ENCODE measurements at places on chromosomes 1 and 21.

GRCh38 chr1:230279583-230279945 lies 146.6 kb downstream of the PGBD5 start:
- DNase-seq: no peak

- DNase-seq: no peak
Observed at GRCh38 chr1:161902182-161902581, 121.5 kb downstream of the OLFML2B start.

DNA sequence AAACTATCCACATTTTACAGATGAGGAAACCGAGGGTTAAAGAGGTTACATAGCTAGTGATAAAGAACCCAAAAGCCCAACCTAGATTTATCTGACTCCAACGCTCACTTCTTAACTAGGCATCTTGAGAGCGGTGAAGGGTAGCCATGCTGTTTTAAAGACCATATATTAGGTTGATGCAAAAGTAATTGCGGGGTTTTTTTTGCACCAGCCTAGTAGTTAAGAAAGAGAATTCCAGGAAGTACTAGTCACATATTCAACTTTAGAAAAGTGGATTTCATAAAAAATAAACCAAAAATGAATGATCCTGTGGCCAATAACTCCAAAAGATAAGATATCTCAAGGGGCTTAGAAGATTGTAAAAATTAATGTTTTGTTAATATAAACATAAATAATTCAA lies 162.1 kb downstream of the GLUL start:
- no peak for DNase-seq

DNA sequence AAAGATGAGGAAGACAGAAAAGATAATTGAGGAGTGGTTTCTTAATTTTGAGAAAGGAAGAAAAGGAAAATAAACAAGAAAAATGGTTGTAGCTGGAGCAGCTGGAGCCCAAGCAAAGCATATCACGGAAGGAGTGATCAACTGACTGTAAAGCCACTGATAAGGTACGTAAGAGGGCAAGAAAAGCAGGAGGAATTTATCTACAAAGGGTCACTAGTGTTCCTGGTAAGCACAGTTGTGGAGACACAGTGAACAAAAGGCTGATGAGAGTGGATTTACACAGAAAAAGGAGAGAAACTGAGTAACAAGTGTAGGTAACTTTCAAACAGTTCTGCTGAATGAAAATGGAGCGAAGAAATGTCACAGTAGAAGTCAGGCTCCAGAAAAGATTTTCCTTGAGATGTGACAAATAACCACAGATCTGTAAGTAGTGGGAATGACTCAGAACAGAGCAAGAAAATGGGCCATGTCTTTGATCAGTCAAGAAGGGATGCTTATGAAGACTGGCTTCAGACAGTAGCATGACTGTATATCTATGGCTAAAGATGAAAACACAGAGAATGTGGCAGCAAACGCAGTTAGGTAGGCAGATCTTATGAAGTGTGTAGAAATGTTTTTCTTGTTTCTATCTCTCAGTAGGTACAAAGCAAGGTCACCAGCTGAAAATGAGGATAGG lies 45.6 kb upstream of the RBM34 start:
- DNase-seq: no peak

- no peak for DNase-seq
Observed at GRCh38 chr1:202622388-202622787, 87.9 kb downstream of the SYT2 start.

DNA sequence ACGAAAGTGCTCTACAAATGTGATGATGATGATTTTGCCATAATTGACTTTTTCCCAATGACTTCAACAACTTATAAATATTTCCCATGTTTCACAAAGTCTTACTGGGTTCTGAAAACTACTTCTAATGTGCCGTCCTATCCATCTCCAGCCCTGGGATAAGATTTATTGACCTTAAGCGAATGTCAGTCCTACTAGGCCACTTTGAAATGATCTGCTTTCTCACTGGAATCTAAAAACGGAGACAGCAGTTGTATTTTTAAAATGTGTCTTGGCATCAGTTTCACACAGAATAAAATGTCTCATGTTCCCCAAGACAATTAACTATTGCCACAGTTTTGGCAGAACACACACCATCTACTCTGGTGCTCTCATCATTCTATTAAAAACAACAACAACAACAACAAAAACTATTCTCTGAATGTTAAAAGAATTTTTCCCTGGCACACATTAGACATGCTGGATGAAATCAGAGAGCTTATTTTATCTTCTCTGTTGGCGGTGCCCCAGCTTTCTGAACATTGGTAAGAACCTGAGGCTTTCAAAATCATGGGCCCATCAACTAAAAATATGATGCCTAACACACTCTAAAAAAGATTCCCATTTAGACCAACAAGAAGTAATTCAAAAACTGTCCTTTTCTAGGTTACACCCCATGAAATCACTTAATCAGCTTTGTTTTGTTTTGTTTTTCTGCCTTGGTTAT lies 23.1 kb upstream of the DNASE2B start:
- no peak for DNase-seq

- no peak for DNase-seq
Observed at GRCh38 chr1:116415699-116416533, 42.9 kb downstream of the ATP1A1 start.

GRCh38 chr1:85133565-85134159 lies 67.2 kb downstream of the SYDE2 start:
- DNase-seq: no peak

GRCh38 chr1:160346463-160346862 lies 3.3 kb downstream of the NCSTN start:
- DNase-seq: no peak

DNA sequence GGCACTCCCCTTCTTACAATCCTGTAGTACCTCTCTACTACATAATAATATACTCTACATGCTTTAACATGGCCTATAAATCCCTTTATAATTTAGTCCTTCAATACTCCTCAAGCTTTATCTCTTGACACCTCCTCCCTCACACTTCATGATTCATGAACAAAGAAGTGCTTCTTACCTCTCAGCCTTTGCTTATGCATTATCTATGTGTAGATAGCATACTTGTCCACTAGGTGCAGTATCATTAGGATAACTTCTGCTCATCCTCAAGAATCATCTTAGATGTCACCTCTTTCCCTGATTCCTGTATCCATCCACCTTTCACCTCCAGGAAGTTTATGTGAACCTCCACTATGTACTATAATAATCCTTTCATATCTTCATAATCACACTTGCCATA lies 74.4 kb downstream of the COL24A1 start:
- no peak for DNase-seq

GRCh38 chr1:78840453-78841271 lies 165.9 kb downstream of the ADGRL4 start:
- DNase-seq: no peak

GRCh38 chr21:42319851-42320572 lies 4.8 kb upstream of the TFF3 start:
- DNase-seq: no peak

DNA sequence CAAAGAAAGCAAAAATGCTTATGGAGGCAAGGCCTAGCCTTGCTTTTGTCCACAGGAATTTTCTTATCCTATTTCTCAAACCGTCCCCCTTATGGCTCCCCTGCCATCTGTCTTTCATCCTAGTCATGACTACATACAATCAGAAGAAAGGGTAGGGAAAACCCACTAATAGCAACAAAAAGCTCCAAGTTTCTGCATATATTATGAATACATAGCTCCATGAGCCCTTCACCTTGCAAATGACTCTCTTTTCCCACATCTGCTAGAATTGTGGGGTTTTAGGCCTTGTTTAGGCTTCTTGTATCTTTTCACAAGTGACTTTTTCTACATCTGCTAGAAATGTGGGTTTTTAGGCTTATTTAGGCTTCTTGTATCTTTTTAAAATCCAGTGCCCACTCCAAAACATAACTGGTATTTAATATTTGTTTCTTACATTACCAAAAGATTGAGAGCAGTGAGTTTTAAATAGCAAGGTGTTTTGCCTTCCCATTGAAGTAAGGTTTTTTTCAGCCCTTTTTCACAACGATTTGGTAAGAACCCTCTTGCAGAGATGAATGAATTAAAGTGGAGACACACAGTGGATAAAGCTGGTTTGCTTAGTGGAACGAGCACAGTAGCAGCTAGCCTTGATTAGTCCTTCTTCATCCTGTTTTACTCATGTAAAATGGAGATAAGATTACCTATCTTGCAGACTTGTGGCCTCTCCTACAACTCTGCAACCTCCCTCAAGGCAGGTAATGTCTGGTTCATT lies 4.4 kb downstream of the GADD45A start:
- no peak for DNase-seq

DNA sequence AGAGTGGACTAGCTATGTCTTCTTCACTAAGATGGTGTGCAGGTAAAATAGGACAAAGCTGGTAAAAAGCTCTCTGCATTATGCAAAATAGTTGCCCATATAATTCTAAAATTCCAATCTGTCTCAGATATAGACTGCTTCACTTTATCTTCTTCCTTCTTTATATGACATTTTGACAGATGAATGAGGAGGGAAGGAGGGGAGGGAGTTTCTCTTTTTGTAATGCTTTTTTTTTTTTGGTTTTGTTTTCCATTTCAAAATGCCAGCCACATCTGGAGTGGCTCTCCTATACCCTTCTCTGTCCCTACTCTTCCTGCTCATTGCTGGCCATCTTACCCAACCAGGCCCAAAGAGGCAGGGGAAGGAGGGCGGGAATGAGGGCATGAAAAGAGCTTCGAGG lies 24.2 kb upstream of the JUN start:
- DNase-seq: no peak

GRCh38 chr1:108719656-108720435 lies 7.1 kb downstream of the FNDC7 start:
- DNase-seq: no peak

DNA sequence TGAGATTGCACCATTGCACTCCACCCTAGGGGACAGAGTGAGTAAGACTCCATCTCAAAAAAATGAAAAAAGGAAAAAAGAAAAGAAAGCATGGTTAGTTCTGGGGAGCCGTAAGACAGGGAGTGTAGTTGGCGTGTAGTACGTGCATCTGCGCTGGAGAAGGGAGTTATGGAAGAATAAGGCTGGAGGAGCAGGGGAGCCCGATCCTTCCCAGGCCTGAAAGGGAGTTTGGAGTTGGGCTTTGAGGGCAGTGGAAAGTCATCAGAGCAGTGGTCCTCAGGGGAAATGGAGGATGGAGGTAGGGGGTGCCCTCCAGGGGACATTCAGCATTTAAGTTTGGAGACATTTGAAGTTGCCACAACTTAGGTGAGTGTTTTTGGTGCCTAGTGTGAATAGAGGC lies 11.3 kb upstream of the TMEM201 start:
- no peak for DNase-seq

DNA sequence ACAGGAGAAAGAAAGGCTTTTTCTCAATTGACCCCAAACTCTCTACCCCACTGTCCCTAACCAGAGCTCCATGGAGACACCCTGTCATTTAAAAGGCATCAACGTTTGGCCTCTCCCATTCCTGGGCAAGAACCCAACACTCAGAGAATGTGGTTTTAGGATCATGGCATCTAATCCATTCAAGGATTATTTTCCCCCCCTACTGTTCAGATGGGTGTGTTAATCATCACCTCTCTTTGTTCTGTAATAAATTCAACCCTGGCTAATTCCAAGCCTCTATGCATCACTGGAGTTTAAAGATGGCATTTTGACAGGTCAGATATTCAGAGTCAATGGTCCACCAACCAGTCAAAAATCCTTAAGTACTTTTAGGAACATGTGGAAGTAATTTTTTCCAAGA lies 42.7 kb downstream of the TBX15 start:
- no peak for DNase-seq

DNA sequence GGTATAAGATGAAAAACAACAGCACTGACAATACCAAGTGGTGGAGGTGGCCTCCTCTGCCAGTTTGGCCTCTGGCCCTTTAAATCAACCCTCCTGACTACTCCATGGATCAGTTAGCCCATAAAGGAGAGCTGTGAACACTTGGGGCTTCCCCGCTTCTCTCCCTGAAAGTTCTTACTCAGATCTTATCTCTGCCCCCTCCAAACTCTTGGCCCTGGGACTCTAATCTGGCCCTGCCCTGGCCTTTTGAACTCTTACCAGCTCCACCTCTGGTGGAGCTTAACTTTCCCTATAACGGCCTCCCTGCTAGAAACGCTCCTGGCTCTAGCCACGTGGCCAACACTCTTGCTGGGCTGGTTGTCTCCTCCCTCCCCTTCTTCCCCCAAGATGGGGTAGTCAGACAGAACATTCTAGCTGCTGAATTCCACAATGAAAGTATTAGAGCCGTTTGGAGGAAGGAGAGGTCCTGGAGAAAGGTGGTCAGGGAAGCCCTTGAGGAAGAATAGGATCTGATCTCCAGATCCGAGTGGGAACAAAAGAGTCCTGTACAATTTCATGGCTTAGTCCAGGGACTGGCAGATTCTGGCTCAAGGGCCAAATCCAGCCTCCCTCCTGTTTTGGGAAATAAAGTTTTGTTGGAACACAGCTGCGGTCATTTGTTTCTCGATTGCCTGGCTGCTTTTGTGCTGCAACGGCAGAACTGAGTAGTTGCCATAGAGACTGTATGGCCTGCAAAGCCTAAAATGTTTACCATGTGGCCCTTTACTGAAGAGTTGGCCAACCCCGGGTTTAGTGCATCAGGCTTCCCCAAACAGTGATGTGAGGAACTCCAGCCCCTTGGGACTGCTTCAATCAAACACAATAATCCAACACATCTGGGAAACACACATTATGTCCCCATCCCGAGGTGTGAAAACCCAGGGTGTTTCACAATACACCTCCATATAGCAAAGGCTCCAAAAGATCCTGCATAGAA lies 9.5 kb upstream of the PIGR start:
- DNase-seq: no peak

- DNase-seq: no peak
Observed at GRCh38 chr1:38672692-38673091, 186.9 kb downstream of the RRAGC start.

DNA sequence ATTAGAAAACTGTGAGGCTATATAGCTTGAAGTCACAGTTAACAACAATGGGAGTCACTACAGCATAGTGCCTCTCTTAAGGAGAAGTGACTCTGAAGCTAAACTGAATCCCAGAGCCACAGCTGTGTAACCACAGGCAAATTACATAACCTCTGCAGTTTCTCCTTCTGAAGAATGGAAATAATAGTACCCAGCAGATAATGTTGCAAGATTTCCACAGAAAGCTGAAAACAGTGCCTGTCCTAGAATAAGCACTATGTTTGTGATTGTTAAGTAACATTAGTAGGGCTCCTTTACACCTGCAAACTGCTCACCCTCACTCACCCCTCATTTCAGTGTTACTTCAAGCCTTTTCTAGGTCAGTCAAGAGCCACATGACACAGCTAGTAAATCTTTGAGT lies 886.7 kb downstream of the PLA2G4A start:
- DNase-seq: no peak

DNA sequence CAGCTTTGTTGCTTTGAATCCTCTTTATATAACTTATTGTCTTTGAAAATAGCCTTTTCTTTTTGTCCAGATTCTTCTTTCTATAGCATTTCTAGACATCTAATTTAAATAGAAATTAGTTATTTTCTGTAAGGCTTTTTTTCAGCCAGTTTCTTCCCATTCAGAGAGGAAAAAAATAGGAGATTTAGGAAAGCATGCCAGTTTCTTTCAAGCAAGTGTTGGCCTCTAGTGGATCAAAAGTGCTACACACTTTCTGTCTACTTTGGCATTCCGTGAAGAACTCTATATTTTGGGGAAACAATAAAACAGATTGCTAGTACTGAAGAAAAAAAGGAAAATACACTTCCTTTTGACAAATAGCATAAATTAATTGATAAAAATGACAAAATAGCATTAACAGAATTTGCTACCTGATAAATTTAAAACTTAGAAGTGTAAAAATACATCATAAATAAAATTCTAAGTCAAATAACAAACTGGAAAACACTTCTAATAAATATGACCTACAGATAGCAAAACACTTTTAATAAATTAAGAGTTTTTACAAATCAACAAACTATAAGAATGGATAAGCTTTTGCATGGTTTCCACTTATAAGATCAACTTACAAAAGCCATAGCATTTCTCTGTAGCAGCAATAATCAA lies 13.1 kb upstream of the EXO1 start:
- no peak for DNase-seq

All from central memory CD8-positive, alpha-beta T cell (primary cell).